COR-L47 (cell line): ENCODE measurements at places on chromosomes 11 and 22.

- no peak for DNase-seq
Observed at GRCh38 chr22:35632935-35633334, 15.3 kb upstream of the APOL6 start.

GRCh38 chr11:74019104-74019738 is 10.3 kb upstream of the UCP3 start:
- DNase-seq: no peak

DNA sequence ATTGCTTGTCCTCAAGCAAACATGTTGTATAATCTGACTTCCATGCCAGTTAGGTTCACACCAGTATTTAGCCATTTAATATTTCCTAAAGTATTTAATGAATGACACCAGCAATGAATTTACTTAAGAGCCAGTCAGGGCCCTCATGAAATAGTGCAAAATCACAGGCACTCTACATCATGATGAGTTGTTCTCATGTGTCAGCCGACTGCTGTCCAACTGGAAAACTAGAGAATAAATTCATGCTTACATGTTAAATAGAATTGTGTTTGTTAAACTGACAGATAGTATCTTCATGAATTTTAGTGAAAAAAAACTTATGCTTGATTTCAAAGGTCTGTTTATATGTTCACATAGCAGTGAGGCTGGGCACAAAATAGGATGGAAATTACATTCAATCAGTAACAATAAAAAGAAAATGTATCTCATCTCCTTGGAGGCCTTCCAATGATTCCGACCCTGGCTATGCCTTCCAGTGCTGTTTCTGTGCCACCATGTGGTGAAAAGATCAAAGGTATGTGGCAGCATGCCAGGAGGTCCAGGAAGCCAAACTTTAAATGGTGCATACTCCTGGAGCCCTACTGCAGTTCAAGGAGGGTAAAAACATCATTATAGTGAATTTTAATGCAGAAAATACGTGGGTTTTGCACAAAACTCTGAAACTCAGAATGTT is 45.2 kb downstream of the CTSC start:
- peak; percentile 78 for DNase-seq

DNA sequence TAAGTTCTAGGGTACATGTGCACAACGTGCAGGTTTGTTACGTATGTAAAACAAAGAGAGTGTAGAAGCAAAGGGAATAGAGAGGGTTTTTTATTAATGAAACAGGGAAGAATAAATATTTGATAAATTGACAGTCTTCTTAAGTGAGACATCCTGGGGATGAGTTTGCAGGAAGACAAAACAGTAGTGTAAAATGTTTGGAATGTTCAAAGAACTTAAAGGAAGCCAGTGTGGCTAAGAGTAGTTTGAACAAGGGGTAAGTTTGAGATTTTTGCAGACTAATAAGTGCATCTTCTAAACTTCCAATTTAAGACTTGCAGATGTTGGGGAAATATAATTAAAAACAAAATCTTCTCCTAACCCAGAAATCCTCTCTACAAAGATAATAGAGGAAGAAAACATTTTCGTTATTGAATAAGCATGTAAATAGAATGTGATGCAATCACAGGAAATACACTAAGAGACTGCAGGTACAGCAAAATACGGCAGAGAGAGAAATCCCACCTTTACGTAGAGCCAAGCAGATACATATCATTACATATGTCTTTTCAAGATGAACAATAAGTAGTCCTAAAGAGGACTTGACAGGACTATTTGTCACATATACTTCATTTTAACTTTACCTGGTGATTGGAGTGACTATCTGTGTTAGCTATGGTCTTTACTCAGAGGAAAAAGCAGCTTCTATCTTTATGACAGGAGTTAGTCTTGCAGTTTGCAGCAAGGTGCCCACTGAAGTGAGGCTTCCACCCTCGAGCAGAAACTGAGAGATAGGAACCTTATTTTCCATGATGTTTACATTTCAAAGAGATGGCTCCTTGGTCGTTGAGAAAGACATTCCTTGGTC is 402.1 kb downstream of the CNTN5 start:
- no peak for DNase-seq

DNA sequence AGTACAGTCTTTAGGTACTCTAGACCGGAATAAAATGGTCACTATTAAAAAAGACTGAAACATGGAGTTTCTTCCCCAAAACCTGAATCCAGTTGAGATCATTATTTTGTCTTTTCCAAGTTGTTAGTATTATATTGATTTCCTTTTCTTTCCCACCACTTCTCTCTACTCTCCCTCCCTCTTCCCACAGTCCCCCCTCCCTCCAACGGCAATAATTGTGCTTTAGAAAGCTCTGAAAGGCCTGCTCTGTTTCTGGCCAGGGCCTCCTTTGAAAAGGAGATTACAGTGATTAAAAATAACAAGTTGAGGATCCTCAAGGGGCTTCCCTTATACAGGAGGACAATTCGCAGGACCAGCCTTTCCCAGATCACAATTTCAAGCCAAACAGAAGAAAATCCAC is 3.5 kb downstream of the SPON1 start:
- DNase-seq: no peak

DNA sequence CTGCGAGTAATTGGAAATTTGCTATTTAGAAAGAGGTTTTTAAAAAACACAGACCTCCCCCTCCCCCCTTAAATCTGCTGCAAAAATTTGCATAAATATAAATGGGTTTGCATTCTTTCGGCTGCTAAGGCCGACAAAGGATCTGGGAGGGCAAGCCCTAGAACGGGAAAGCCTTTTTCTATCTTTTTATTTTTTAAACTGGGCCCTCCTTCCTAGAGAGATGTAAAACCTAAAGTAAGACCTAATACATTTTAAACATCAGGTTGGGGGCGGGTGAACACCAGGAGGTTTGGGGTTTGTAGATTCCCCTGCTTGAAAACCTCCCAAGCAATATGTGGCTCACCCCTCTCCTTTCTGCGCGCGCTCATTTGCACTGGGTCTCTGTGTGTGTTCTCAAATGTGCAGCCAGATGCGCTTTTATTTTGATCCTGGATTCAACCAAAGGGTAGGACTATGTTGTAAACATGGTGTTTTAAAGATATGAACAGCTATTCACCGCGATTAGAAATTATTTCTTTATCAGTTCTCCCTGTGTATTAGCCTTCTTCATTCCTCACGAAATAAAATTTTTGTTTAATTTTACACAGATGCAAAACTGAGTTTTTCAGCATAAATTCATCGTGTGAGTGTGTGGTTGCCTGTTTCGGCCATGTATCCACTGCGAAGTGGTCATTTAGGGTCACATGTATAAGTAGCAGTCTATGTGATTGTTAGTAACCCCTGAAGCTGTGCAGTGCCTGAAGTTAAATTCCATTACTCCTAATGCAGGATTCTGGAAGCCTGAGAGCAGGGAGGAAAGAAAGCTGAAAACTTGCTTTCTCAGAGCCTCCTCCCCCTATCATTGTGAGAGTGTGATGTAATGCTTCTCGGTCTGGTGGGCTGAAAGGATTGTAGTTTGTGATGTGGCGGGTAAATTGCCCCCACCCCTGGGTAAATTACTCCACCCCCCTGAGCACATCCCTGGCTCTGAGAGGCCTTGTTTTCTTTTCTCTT is 988 bp downstream of the TNRC6B start:
- DNase-seq: no peak

GRCh38 chr11:44286268-44286880 is 23.6 kb downstream of the ALX4 start:
- peak; percentile 12 for DNase-seq

DNA sequence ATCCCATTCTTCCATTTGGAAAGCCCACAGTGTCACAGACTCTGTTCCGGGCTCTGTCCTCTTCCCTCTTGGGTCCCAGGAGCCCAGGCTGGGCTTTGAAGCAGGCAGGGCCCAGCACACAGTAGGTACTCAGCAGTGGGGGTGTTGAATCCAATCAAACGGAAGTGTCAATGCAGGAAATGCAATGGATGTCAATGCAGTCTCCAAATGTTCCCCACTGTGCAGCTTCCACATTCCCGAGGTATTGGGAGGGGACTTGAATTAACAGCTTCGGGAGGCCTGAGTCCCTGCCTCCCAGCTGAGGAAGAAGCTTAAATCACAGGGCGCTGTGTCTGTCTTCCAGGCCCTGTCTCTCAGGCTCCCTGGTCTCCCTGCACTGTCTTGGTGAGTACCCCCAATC is 21.8 kb upstream of the SMIM35 start:
- DNase-seq: no peak

GRCh38 chr11:12764187-12764914 is 90.1 kb downstream of the TEAD1 start:
- no peak for DNase-seq
